ENCODE measurements at places on chromosomes 12 and 14.

DNA sequence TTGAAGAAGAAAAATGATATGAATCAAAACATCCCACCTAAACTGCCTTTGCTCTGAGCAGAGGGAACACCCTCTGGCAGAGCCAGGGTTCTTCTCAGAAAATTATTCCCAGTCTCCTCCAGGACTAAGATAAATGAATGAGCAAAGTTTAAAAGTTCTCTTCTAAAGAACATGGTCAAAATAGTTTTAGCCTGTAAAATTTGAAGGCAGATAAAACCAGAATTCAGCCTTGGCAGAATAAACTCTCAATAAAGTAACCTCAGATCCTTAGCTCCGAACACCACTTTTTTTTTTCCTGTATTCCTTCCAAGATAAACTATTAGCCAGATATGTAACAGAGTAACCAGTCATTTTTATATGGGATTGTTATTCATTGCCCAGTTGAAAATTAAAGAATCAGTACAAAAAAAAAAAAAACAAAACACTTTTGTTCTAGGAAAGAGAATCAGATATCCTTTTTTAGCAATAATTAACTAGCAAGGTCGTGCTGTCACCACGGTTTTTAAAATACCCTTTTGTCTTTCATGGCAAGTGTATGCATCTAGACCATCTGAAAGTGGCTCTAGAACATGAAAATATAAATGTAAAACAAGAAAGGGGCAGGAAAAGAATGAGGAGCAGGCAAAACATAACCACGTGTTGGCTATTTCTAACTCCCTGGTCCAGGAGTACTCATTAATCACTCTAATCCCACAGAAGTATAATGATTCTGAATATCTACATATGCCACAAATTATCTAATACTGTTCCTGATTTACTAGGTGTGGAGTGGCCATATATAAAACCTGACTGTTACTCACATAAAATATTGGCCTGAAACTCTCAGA lies 60.8 kb downstream of the CAPZA3 start:
- peak; percentile 11 for DNase-seq

GRCh38 chr14:82626156-82627066 lies 1092.8 kb upstream of the SEL1L start:
- DNase-seq = no peak

GRCh38 chr12:76936275-76937193 lies 57.7 kb upstream of the CSRP2 start:
- DNase-seq = no peak

GRCh38 chr12:63075376-63076060 lies 75.5 kb downstream of the AVPR1A start:
- DNase-seq = no peak

DNA sequence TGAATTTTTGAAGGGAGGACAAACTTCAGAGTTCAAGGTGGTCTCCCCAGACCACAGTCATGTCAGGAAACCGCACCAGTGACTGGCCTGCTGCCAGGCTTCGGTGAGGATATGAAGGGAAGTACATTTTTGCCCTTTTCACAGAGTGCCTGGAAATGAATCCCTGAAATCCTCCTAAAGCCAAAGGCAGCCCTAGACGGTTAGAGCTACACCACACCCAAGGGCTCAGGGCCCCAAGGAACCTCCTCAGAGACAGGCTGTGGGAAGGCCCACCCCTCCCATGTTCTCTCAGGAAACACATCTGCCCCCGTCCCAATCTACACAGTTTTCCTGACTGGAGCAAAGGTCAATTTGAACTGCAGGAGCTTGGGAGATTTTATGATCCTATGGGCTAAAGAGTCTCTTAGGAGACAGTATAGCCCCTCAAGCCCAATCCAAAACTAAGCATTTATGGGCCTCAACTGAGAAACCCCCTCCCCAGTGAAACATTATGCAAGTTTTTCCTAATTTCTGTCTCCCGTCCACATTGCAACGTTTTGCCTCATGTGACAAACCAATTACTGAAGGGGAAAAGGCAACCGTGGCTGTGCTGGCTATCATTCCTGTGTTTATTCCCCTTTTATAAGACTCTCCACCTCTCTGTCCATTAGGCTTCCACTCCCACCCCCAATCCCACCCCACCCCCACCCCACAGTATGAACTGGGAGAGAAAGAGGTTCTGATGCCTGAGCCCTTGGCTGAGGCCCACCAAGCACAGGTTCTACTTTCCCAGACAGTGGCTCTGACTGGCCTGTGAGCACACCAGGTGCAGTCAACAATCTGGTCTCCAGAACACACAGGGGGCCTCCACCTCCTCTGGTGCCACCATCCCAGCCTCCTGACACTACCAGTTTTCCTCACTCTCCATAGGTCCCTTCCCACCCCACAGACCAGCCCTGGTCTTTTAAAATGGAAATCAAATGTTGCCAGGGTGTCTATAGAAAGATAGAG lies 9.6 kb upstream of the RNASE1 start:
- DNase-seq = no peak

DNA sequence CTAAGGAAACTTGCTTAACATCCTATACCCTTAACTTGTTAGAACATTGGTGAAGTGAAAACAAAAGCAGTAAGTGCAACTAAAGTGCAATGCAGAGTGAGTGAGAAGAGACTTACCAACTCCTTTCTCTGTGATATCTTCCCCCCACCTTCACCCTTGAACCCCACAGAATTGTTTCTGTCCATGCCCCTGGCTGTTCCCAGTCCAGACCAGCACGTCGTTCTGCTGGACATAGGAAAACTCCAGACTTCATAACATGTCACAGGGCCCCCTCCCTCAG lies 91.9 kb downstream of the DAD1 start:
- no peak for DNase-seq

GRCh38 chr12:79690142-79690637 lies 574 bp downstream of the PAWR start:
- no peak for DNase-seq
